OCI-M1 (cell line): ENCODE measurements at places on chromosomes 3 and 15.

DNA sequence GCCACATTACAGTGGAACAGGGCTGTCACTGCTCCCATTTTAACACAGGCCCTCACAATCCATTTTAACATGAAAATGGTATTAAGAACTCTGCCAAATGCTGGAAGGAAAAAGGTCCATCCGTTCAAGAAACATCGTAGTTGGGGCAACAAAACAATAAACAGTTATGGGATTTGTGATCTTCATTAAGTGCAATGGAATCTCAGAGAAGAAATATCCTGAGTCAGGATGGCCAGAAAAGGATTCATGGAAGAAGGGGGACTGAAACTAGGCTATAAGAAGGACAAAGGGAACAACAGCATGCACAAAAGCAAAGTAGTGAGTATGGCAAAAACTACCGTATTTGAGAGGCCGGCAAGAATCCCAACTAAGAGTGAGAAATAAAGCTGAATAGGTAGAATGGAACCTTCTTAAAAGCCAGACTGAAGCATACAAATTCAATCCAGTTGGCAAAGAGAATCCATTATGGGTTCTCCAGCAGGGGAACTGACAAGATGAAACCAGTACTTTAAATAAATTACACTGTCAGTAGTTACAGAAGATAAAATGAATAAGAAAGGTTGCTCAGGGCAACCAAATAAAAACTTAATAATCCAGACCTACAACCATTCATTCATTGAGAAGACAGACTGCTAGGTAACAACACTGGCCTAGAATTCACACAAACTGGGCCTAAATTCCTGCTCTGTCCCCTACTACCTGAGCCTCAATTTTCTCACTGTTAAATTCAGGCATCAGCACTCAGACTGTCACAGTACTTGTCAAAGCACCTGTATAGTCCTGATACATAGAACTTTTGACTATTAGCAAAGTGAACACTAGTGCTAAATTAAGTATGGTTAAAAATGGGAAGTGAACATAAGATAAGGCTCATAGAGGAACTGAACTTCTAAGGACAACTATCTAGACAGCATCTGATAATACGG lies 6.3 kb downstream of the TBL1XR1 start:
- peak; percentile 10 for DNase-seq

DNA sequence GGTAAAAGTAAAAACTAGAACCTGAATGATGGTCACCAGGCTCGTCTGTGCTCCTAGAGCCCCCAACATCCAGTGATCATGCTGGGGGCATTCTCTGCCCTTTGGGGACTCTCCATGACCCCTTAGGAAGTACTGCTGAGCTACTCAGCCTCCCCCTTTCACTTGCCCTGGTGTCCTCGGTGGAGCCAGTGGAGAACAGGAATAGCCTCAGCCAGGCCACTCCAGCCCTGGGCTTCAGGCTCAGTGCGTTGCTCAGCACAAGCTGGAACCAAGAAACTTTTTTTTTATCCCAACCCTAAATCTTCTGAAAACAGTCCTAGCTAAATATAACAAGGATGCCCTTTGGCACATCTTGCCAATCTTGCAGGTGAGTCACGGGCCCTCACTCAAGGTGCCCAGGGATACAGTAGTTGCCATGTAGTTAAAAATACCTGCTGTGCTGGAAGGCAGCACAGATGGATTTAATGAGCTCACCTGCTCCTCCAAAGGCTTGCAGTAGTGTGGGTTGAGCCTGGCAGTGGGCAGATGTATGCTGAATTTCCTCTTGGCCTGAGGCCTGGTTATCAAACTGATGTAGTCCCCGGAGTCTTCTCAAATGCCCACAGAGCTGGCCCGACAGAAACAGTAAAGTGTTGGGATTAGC lies 46.9 kb upstream of the TMEM158 start:
- no peak for DNase-seq

GRCh38 chr15:59191855-59192237 lies 14.8 kb upstream of the LDHAL6B start:
- no peak for DNase-seq

DNA sequence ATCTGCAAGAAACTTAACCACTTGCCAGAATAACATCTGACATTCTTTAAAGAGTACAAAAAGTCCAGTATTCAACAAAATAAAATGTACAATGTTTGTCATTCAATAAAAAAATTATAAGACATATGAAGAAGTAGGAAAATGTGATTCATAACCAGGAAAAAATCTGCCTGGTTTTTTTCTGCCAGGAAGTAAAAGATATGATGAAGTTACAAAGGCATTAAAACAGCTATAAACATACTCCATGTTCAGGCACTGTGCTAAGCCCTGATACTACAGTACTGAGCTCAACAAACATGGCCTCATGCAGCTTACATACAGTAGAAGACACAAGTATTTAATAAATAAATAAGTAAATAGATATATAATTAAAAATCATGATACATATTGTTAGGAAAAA lies 178.4 kb upstream of the STT3B start:
- no peak for DNase-seq

- peak; percentile 94 for DNase-seq
These were observed 59.7 kb downstream of the DCUN1D1 start for GRCh38 chr3:182920515-182921084.

GRCh38 chr3:23752126-23752525 lies 53.6 kb upstream of the UBE2E1 start:
- DNase-seq = no peak

DNA sequence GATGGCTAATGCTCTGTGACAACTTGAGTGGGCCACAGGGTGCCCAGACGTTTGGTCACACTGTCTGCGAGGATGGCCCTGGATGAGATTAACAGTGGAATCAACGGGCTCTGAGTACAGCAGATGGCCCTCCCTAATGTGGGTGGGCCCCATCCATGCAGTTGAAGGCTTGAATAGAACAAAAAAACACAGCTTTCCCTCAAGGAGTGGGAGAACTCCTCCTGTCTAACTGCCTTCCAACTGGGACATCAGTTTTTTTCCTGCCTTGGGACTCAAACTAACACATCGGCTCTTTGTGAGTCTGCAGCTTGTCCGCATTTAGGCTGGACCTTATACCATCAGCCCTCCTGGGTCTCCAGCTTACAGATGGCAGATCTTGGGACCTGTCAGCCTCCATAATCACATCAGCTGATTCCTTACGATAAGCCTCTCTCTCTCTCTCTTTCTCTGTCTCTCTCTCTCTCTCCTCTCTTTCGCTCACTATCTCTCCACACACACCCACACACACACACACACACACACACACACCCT lies 20.8 kb downstream of the FAM174B start:
- no peak for DNase-seq

DNA sequence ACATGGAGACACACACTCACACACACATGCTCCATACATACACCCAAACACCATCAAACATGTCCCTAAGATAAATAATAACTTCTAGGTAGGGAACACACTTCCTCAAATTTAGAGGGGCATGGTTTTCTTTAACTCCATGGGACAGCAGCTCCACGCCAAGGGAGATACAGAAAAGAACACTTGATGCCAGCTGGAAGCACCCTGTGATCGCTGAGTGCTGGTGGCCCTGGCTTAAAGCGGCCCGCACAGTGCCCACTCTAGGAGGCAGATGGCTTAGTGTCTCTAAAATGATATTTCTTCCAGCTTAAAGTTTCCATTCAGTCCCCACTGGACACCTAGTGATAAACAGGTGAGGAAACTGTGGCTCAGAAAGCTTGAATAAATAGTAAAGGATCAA lies 232.9 kb downstream of the UACA start:
- no peak for DNase-seq

- DNase-seq = no peak
These were observed 310.6 kb downstream of the C3orf38 start for GRCh38 chr3:88460369-88460768.

DNA sequence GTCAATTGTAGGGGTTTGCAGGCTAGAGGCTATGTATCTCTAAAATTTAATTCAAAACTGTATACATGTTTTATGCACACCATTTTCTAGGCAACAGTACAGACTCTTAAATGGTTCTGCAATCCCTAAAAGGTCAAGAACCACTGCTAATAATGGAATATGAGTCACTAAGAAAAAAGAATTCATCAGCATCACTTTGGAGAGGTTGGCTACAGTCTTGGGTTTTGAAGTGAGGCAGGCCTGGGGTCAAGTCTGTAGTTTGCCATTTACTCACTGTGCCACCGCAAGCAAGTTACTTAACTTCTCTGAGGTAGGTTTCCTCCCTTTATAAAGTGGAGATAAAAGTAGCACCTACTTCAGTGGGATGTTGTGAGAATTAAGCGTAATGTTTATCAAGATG lies 33.7 kb downstream of the THRB start:
- DNase-seq = no peak

DNA sequence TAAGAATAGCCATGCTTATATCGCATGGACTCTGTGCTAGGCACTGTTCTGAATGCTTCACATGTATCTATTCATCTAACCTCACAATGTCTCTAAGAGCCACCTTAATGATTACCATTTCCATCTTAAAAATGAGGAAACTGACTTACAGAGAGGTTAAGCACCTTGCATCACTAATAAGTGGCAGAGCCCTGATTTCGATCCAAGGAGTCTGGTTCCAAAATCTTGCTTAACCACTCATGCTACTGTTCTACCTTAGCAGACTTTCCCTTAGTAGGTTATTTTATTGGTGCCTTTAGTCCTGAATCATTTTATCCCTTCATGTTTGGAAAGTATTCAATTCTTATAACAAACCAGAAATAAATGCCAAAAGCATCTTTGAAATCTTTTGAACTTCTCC lies 89.2 kb upstream of the DCBLD2 start:
- no peak for DNase-seq

- no peak for DNase-seq
These were observed 107.2 kb upstream of the SLC25A36 start for GRCh38 chr3:140834266-140835037.

DNA sequence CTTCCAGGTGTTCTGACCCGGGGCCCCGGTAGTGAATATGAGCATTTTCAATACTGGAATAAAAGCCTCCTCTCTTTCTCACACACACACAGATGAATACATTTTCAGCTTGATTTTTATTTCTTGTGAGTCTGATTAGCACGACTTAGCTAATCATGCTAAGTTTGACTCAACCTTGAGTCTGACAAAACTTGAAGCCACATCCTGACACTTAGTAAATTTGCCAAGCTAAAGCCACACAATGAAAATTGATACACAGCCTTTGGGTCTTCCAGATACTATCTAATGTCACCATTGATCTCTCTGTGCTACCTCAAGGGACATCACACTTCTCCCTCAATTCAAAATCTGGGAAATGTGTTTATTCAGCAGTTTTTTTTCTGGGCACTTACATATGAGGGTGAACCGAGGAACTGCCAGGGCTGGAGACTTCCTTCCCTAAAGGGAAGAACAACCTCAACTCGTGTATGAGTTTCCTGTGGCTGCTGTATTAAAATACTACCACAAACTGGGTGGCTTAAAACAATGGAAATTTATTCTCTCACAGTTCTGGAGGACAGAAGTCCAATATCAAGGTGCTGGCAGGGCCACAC lies 18.6 kb downstream of the TMEM266 start:
- DNase-seq = no peak

DNA sequence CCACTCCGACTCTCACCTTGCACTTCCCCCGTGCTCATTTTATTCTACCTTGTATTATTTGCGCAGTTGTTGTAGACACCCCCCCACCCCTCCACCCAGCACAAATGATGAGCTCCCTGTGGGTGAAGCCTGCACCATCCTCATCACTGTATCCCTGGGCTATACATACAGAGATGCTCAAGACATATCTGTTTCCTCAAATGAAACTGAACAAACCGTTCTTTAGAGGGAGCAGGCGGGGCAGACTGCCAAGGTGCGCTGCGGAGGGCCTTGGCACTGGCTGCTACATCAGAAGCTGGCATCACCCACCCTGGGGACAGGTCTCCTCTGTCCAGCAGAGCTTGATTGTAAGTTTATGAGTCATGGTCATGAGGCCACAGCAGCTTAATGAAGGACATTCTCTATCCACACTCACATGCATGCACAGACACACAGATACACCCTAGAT lies 29.0 kb downstream of the ADCY5 start:
- DNase-seq = no peak

DNA sequence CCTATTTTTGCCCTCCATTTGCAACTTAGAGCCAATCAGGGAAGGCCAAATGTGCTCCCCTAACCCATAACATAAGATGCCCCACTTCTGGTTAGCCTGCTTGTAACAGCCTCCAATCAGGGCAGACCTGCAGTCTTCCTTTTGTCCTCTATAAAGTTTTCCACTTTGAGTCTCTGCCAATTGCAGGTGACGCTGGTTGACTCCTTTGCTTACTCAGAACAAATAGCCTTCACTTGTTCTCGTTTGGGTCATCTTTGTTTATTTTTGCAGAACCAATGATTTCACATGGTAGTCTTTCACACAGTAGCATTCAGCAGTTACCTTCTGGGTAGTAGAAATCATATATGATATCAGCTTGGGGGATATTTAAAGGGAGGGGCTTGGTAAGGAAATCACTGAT lies 225.6 kb downstream of the MINAR1 start:
- no peak for DNase-seq

- no peak for DNase-seq
These were observed 248.3 kb downstream of the ADAMTS17 start for GRCh38 chr15:100093211-100094126.

GRCh38 chr3:158333736-158334135 lies 223.8 kb downstream of the RSRC1 start:
- no peak for DNase-seq

DNA sequence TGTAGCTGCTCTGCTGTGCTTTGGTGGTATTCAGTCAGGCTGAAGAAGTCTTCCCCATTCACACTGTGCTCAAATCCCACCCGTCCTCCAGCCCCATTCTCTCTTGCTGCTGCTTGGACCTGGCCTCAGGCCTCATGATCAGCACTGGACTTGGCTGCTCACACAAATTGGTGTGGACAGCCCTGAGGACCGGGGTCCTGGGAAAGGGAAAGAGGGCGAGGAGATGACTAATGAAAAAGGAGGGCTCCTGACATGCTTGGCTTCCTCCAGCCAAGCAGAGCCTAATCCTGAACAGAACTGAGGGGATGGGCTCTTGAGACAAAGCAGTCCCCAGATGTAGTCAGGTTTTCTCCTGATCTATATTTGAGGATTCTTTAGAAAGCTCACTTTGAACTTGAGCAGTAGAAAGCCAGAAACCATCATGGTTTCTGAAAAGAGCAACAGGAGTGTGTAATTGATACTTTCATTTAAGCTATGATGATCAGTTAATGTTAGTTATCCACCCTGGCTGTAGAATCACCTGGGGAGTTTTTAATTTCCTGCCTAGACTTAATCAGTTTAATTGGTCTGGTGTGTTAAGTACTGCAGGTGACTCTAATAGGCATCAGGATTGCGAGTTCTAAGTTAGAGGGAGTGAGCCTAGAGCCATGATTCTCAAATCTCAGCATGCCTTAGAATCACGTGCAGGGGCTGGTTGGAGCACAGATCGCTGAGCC lies 79.4 kb upstream of the THBS1 start:
- DNase-seq = no peak

GRCh38 chr3:18099611-18100010 lies 325.5 kb downstream of the SATB1 start:
- DNase-seq = no peak
